ENCODE measurements at places on chromosomes 4 and X.

DNA sequence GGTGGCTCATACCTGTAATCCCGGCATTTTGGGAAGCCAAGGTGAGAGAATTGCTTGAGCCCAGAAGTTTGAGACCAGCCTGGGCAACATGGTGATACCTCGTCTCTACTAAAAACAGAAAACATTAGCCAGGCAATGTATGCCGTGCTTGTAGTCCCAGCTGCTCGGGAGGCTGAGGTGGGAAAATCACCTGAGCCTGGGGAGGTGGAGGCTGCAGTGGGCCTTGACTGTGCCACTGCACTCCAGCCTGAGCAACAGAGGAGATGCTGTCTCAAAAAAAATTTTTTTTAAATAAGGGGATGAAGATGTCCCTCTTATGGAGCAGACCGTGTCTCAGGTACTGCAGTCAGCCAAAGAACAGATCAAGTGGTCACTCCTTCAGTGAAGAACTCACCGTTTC, 13.5 kb downstream of the CTAG1B start:
- DNase-seq: no peak

GRCh38 chr4:13917015-13917414, 289.5 kb upstream of the BOD1L1 start:
- peak; percentile 71 for DNase-seq

DNA sequence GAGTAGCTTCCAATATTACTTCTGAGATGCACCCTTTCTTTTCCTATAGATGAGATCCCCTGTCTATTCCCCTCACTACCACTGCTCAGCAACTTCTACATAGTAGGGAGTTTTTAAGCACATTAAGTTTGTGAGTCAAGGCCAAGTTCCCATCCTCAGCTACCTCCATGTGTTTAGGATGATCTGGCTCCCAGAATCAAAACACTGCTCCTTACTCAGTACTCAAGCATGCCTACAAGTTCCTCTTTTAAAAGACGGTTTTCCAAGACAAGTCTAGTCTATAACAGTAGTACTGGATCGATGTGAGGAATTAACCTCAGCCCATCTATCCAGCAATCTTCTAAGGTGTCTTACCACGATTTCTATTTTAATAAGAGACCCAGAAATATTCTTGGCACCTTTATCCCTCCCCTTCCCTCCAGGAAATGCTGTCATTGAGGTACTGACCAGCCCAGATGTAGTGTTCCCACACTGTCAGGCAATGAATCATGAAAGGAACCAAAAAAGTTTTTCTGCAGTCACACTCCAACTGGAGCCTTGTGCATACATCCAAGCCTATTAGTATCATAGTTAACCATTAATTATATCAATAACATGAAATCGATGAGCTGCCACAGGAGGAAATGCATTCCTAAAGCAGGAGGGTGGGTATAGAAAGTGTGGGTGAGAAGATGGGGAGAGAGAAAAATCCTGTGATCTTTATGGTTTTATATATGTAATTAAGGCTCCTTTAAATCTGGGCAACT, 29.6 kb downstream of the AREG start:
- DNase-seq: no peak

DNA sequence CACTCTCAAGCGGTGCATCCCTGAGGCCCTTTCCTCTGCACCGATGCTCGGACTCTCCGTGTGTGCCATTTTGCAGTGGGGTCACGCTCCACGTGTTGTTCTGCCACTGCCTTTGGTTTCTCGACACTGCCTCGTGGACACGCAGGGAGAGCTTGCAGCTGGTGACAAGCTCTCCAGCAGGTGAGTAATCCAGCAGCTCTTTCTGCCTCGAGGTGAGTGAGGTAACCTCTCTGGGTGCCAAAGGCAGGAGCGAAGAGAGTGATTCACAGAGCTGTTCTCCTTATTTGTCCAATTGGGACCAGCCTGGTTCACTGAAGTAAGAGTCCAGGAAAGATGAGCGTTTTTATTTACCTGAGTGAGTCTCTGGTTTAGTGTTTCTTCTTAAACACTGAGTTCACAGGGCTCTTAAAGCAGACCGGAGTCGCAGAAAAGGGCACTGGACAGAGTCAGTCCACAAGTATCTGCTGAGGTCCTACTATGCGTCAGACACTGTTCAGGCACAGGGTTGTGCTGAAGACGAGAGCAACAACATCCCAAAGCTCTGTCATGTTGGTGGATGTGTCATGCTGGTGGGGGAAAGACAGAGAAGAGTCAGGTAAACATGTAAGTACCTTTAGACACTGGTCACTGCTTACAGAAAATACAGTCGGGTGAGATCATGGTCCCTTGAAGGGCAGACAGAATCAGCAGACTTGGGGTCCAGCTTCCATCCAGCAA, 61.8 kb downstream of the FHDC1 start:
- no peak for DNase-seq

DNA sequence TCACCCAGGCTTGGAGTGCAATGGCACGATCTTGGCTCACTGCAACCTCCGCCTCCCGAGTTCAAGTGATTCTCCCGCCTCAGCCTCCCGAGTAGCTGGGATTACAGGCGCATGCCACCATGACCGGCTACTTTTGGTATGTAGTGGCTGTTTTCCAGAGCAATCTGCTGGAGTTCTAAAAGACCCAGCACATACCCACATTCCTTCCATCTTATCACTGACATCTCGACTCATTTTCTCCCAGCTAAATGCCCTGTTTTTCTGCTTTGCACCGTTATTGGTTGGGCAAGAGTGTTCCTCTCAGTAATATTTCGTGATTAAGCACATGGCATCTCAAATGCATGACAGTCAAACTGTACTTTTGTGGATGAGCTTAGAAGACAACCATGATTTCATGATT, 53.7 kb downstream of the PRKX start:
- DNase-seq: no peak

DNA sequence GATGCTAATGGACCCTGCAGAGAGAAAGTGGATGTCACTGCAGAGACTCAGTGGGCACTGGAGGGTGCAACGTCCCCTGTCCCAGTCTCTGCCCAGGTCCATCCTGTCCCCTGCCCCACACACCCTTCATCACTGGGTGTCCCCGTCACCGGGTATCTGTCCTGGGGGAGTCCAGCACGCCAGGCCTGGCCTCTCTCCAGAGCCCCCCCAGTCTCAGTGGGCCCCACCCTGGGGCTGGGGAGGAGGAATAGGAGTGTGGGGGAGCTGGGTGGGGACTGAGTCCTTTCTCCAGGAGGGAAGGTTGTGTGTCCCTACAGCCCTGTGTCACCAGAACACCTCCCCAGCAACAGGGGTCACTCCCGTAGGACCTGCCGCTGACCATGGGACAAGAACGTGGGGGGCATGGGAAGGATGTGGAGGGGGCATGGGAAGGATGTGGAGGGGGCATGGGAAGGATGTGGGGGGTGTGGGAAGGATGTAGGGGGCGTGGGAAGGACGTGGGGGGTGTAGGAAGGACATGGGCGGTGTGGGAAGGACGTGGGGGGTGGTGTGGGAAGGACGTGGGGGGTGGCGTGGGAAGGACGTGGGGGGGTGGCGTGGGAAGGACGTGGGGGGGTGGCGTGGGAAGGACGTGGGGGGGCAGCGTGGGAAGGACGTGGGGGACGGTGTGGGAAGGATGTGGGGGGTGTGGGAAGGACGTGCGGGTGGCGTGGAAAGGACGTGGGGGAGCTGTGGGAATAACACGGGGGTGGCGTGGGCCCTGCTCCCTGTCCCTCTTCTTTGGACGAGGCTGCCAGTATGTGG, 21.0 kb upstream of the SPON2 start:
- DNase-seq: no peak

DNA sequence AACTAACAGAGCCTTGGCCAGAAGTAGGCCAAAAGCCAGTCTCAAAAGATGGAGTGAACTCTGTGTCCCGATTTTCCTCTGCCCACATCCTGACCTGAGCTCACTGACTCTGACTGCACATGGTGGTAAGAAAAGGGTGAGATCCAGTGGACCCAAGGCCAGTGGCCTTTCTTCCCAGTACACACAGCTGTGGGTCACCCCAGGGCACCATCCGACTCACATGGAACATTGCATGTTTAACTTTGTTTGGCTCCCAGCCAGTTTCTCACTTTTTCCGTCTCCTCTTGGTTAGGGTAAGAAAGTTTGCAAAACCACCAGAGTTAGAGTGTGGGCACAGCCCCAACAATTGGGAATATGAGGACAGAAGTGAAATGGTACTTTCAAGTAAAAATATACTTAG, 69.8 kb downstream of the GAB1 start:
- DNase-seq: no peak

DNA sequence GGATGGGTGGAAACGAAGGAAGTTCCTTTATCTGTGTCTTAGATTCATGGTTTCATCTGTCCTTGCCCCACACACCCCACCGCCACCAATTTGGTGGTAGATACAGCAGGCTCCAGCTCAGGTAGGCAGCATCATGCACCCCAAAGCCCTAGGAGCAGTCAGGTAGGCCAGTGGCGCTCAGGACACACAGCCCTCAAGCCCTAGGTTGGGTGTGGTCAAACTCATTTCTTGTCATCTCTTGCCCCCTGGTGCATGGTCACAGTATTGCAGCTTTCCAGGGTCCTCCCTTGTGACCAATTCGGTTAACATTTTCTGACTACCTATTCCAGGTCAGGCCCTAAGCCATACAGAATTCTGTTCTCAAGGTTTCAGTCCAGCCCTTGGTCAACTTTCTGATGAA, 14.5 kb upstream of the PRRG3 start:
- DNase-seq: no peak

DNA sequence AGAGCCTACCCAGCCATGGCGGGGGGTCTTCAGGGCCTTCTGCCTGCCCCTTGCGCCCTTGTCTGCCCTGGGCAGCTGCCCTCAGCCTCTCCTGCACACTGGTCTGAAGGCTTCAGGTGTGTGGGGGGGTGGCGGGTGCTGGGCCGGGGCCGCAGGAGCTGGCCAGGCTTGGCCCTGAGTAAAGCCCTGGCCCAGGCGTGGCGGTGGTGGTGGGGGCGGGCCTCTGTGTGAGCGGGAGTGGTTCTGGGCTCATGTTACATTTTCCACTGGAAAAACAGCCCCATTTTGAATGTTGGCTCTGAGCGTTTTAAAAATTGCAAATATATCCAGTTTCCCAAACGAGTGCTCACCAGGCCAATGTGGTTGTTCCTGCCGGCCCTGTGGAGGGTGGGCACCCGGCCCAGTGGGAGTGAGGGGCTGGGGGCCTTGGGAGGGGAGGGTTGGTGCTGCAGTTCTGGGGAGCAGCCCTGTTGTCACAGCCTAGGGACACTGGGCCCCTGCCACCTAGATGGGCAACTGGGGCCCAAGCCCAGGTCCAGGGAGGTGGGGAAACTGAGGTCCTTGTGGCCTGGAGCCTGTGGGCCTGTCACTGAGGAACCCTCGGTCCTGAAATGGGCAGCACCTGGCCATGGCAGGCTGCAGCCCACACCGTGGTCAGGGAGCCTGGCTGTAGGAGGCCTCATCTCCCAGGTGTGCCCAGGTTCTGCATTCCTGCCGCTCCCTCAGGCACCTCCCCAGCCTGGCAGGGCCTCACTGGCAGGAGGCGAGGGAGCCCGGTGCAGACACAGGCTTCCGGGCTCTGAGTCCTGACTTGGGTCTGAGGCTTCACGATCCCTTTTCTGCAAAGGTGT, 28.3 kb downstream of the FGFRL1 start:
- DNase-seq: no peak

DNA sequence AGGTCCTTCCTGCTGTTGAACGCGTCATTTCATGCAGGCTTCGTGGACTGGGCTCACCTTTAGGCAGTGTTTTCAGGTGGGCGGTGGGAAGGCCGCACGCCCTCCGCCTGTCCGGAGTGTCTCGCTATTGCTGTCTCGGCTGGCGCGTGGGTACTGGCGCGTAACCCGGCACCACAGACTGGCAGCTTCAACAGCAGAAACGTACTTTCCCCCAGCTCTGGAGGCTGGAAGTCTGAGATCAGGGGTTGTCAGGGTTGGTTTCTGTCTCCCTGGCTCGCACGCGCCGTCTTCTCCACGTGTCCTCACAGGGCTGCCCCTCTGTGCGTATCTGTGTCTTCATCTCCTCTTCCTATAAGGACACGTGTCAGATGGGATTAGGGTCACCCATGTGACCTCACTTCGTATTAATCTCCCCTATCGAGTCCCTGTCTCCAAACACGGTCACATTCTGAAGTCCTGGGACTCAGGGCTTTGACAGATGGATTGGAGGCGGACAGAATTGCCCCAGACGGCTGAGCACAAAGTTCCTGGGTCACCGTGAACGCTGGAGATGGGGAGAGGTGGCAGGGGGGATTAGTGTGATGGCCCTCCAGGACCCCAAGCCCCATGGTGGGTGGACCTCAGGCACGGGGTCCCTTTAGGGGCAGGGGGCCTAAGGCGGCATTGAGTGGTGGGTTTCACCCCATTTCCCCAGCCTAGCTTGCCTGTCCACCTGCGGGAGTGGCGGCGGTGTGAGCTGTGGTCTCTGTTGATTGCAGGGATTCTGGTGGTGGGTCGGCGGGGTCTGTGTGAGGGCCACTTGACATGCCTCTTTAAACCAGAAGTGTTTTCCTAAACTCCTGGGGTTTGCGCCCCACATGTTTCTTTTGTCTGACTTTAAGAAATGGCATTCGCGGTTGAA, 83.4 kb upstream of the LRPAP1 start:
- no peak for DNase-seq

DNA sequence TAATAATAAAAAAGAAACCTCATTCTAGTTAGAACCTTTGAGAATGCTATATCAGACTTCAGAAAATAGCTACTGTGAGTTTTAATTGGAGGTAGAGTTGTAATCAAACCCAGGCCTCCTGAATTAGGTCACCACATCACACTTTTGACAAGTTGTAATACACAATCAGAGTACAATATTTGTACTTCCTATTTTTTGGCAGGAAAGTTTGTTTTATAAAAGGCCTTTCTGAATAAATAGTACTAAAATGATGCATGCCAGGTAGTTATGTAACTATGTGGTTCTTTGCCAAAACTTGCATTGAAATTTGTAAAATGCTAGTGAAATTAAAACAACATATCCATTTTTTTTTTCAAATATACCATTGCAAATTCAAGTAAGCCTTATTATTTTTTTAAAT, 26.8 kb downstream of the ADH7 start:
- no peak for DNase-seq

DNA sequence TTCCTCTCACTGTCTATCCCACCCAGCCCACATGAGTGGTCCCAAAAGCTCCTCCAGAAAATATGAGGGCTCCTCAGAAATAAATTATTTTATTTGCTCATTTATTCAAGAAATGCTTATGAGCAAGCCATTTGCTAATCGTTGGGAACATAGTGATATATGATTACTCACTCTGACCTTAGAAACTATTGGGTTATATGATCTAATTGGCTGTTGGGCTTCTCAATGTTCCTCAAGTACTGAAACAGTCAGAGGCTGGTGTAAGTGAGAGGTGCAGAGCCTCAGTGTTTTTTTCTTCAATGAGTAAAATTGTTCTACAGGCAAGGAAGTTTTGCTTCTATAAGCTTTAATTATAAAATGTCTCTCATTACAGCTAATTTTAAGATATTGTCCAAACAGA, 893.8 kb upstream of the INTU start:
- DNase-seq: no peak
